ENCODE measurements at places on chromosomes 2 and 18. TPM values are rescaled to one million over a fixed set of nuclear protein-coding genes. Genes with fewer than 3 reads are reported as not detected.

Gene ALK
- not detected for total RNA-seq

Gene FAP
- total RNA-seq: 9.7 TPM

Gene NYAP2
- not detected for total RNA-seq

Gene GCA
- 12.0 TPM for total RNA-seq

Gene LIPT1
- 5.8 TPM for total RNA-seq

Gene GPR45
- total RNA-seq: not detected

Gene HAAO
- not detected for total RNA-seq

Gene PPP3R1
- 16.2 TPM for total RNA-seq

Gene CPS1
- 0.88 TPM for total RNA-seq

Gene CNGA3
- not detected for total RNA-seq

Gene IL1F10
- not detected for total RNA-seq

Gene TRPM8
- not detected for total RNA-seq

Gene APCDD1
- total RNA-seq: not detected

Gene HOXD13
- not detected for total RNA-seq

Gene SNORC
- total RNA-seq: 0.63 TPM

Gene RNF144A
- 13.3 TPM for total RNA-seq

Gene UGT1A9
- not detected for total RNA-seq

Gene SCYGR4
- not detected for total RNA-seq

Gene CERS6
- total RNA-seq: 4.7 TPM

Gene ZNF236
- 9.5 TPM for total RNA-seq

Gene CGREF1
- 2.3 TPM for total RNA-seq

Gene FIGN
- total RNA-seq: 0.31 TPM

Gene NT5DC4
- total RNA-seq: not detected

Gene ILKAP
- total RNA-seq: 34.5 TPM

Gene BZW1
- 553 TPM for total RNA-seq

Gene DYNAP
- total RNA-seq: not detected

Gene CCDC141
- 0.57 TPM for total RNA-seq

Gene CPLX4
- total RNA-seq: not detected

Gene OSR1
- under 0.01 TPM for total RNA-seq

Gene SERPINB3
- total RNA-seq: not detected

Gene PROKR1
- total RNA-seq: not detected

Gene REG3G
- total RNA-seq: not detected

Gene STARD6
- total RNA-seq: not detected

Gene USP34
- total RNA-seq: 60.9 TPM

Gene LOXHD1
- total RNA-seq: 0.16 TPM

Gene NFU1
- 36.3 TPM for total RNA-seq

Gene CACNB4
- total RNA-seq: under 0.01 TPM

Gene AFF3
- total RNA-seq: 0.19 TPM

Gene TBR1
- not detected for total RNA-seq

Gene CCL20
- total RNA-seq: 0.49 TPM

Gene TLX2
- total RNA-seq: not detected
